ENCODE measurements at places on chromosomes 5 and 9.

- no peak for DNase-seq
These were observed 44.6 kb downstream of the MARCHF11 start for GRCh38 chr5:16135003-16135402.

DNA sequence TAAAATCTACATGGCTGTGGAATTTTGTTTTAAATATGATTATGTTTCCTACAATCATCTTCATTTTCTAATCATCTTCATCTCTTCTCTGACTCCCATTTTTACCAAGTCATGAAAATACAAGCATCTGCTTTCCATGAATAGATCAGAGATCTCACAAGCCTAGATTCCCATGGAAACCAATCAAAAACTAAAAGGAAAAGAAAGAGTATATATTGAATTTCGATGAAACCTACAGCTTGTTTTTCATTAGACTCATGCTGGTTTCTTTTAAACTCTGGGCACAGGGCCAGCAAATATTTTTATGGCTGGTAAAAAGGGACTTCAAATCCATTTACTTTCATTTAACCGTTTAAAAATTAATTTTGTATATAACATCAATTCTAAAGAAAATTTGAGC lies 51.2 kb downstream of the INVS start:
- DNase-seq: no peak

DNA sequence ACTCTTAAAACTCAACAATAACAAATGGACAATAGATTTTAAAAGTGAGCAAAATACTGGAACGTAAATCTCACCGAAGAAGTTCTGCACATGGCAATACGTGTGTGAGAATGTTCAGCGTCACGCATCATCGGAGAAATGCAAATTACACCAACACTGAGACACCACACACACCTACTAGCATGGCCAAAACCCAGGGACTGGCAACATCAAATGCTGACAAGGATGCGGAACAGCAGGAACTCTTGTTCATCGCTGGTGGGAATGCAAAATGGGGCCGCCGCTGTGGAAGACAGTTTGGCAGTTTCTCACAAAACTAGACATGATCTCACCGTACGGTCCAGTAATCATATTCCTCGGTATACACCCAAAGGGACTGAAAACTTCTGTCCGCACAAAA lies 21.6 kb upstream of the CLPTM1L start:
- DNase-seq: no peak

DNA sequence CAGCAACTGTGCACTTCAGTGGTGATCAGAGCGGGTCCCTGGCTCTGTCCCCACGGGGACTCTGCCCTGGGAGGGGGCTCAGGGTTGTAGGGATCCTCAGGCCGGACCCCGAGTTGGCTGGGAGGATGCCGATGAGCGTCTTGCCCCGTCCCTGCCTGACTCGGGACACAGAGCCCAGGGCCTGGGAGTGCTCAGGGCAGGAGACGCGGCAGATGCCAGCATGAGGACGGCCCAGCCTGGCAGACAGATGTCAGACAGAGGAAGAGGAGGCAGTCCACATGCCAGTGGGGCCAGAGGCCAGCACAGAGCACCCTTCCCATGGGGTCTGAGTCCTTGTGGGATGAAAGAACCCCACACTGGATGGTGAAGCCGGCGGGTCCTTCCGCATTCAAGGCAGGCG lies 11.3 kb downstream of the LCN12 start:
- no peak for DNase-seq

- no peak for DNase-seq
These were observed 23.8 kb downstream of the PLPP1 start for GRCh38 chr5:55511010-55511409.

GRCh38 chr5:111749303-111750026 lies 7.5 kb downstream of the NREP start:
- DNase-seq: no peak
